ENCODE measurements at places on chromosomes 7 and 10.
A peak's percentile ranks its signal among the peaks of the same experiment; 100 is the strongest.

GRCh38 chr10:77741746-77742145, 104.1 kb upstream of the KCNMA1 start:
- no peak for DNase-seq

- DNase-seq, result no peak
Measured at GRCh38 chr7:120436487-120437060, 163.6 kb downstream of the KCND2 start.

DNA sequence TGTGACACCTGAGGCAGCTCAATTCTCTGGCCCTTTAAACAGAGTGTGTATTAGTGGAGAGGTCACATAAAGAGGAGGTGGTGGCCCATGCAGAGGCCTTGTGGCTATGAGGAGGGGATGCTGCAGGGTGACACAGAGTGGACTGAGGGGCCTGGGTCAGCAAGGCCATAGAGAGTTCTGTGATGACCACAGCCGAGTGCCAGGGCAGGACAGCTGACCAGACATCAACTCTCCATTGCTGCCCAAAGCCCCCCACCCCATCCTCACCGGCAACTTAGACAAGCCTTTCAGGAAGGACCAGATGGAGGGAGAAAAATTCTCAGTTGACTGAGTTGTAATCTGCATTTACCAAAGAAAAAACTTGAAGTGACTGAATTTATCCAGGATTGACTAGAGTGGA, 378.1 kb downstream of the RPS24 start:
- no peak for DNase-seq

DNA sequence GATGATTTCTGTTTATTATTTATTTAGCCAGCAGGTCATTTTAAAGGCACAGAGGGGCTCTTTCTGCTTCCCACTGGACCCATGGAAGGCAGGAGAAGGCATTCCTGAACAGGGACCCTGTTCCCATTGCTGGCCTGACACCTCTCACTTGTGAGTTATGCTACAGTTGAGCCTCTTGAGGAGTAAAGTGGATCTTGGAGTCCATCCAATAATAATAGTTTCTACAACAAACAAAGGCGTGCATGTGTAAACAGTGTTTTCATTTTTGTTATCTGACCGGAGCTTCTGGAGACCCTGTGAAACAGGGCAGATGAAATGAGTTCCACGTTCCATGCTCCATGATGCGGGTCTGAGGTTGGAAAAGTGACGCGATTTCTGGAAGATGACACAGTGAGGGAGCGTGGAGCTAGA, 127.3 kb upstream of the HABP2 start:
- DNase-seq, result no peak

GRCh38 chr10:100045592-100045991, 35.8 kb upstream of the DNMBP start:
- no peak for DNase-seq

GRCh38 chr7:12089951-12090756, 120.9 kb upstream of the TMEM106B start:
- no peak for DNase-seq

DNA sequence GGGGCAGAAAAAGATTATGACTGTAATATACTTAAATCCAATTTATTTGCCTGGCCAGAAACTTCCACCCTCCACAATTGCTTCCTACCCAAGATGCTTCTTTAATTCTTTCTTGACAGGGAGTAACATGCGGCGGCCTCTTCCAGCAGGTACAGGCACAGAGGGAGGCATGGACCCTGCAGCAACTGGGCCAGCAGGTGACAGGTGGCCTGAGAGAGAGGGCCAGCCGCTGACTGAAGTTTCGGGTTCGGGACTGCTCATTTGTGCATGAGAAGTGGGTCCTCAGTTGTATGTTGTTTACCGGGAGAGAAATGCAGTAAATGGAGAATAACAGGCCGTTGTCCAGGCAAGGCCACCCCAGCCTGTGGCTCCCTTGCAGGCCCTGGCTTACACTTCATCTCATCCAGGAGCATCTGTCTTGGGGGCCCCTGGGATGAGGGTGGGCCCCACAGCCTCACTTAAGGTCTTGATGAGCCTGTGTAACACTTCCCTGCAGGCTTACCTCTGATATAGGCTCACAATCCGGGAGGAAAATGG, 72.5 kb downstream of the C10orf143 start:
- no peak for DNase-seq

GRCh38 chr10:133618851-133619250, 7.7 kb downstream of the FRG2B start:
- DNase-seq, result no peak

DNA sequence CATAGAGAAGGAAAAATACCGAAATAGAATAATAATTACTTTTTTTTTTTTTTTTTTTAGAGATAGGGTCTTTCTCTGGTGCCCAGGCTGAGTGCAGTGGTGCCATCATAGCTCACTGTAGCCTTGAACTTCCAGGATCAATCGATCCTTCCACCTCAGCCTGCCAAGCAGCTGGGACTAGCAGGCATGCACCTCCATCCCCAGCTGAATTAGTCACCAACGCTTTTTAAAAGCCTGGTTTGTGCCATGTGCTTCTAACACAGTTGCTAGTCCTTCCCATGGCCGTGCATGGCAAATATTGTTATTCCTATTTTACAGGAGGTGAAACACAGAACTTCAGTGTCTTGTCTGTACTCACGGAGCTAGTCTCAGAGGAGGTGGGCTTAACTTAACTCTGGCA, 23.2 kb downstream of the LYZL2 start:
- no peak for DNase-seq

DNA sequence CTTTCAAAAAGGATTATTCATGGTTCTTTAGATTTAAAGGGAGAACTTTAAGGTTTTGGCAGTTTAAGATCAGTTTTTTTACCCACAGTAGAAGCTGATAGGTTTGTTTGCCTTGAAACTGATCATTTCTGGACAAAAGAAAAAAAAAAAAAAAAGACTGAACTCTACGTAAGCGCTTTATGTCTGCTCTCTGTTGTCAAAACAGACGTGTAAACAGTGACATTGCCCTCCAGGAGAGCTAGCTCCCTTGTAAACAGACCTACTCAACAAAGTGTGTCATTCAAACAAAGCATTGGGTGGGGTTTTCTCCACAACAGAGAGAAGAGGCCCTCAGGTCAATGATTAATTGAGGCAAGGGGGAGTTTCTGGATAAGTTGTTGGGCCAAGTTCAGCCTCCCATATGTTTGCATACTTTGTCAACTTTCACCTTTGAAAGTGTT, 568.1 kb upstream of the LRRN3 start:
- DNase-seq, result no peak

GRCh38 chr7:131188367-131189339, 139.0 kb upstream of the MKLN1 start:
- peak; percentile 55 for DNase-seq

GRCh38 chr7:123752534-123752933, 3.7 kb upstream of the WASL start:
- DNase-seq, result no peak

- no peak for DNase-seq
Measured at GRCh38 chr7:150388306-150388705, 9.2 kb downstream of the ZNF775 start.

DNA sequence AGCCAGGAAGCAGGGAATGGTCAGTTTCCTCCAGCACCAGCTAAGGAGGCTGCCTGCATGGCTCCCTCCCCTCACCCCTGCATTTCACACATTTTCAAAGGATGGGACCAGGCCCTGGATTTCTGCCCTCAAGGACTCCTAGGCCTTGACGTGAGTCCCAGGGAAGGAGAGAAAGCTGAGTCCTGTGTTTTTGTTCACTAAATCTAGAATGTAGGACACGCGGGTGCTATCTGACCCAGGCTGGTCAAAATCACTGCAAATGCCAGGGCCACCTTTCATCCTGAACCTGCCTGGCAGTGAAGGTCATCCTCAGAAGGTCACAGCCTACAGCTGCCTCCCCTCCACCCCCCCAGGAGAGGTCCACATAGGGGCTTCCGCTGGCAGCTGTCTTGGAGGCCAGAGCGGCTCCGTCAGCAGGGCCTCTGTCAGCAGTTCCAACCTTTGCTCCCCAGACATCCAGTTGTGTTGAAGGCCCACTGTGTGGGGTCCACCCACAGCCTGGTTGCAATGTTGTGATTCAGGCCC, 18.0 kb downstream of the RHBDD2 start:
- DNase-seq, result no peak

DNA sequence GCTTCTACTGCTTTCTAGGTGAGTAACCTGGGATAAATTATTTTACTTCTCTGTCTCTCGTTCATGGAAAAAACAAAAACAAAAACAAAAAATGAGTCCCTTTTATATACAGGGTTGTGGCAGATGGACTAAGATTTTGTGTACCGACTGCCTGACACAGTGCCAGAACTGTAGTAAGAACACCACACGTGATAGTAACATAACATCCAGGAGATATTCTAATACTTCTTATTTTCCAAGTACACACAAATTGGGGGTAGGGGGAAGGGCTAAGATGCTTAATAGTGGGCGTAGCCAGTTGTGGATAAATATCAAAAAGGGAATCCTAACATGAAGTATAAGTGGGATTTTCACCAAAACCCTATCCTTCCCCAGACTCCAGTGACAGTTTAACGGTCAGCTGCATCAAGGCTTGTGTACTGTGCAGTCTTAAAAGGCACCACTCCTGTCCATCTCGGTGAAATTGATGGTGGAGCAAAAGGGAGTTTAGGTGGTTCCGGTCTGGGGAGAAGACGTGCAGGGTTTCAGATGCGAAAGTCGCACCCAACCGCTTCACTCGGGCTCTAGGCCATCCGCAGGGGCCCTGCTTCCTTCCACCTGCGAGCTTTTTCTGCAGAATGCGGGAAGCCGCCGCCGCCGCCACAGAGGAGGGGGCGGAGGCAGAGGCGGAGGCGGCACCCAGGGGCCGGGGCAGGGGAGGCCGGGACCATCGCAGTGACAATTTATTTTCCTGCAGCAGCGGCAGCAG, at the start of gene STAMBPL1:
STAMBPL1 (plus strand) TSS at position 712 of the 748 bp plus-strand sequence. CDS start 21,464 bp downstream, outside the sequence.
- DNase-seq, result no peak

GRCh38 chr10:86451604-86451960, 70.0 kb downstream of the WAPL start:
- no peak for DNase-seq

- DNase-seq, result no peak
Measured at GRCh38 chr7:117863618-117864017, 9.6 kb downstream of the CTTNBP2 start.

DNA sequence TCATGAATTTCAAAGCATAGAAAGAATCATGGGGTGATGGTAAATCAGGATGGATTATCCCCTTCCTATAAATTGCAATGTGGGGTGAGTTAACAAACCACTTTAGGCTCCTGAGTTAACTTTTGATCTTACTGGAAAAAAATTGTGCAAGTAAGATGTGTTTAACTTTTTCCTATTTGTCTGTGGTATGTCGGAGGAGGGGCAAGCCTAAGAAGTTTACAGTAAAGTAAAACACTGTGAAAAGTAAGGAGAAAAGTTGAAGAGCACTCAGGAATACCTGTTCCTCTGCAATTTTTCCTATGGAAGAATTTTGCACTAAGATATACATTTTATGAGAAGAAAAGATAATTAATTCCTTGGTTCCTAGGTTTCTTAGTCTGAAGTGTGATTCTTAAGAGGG, 44.4 kb downstream of the IFIT5 start:
- no peak for DNase-seq

DNA sequence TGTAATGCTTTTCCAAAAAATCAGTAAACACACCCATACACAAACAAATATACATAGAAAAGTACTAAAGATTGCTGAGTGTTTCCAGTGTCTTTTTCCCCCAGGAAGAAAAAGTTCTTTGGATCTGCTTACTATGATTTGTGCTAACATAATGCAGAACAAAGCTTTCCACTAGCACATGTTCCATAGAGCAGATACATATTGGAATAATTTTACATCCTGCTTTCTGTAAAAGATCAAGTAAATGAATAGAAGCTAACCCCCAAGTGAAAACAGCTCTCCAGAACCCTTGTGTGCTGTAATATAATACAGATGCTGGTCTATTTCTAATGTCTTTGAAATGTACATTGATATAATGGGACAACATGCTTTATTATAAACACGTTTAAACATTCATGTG, 125.5 kb downstream of the PON1 start:
- DNase-seq, result no peak

DNA sequence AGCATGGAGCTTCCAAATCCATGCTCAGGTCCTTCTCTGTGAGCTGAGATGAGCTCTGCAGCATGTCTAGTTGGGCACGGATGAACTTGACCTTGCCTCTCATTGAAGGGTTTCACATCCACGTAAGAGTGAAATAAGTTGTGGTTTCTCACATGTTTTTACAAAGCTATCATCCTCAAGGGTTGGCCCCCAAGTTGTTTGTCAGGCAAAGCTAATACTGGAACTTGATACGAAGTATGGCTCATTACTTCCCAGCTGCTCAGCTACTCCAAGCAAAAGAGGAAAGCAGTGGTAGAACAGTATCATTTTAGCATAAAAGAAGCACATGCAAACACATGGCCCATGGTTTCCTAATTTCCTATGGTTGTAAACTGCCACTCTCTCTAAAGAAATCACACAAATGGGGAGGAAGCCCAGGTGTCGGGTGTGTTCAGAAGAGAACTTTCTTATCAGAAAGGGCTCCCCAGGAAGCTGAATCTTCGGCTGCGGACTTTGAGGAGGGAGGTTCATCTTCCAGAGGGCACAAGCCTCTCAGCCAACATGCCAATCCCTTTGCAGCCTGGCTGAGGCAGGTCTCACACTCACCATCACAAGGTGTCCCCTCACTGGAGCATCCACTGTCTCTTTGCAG, 45.3 kb downstream of the PDLIM1 start:
- no peak for DNase-seq

GRCh38 chr10:106775127-106775526, 389.4 kb downstream of the SORCS1 start:
- no peak for DNase-seq

DNA sequence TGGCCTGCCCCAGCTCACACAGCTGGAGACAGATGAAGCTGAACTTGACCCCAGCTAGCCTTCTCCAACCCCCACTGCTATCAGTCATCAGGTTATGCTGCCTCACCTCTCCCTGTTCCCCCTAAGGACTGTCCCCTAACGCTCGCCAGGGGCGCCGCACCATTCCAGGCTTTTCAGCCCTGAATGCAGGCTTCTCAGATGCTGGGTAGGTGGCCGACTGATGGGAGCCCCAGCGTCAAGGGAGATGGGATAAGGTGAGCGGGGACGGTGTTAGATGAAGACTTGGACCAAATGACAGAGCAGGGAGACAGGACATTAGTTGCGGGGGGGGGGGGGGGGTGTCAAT, 15.8 kb upstream of the OPALIN start:
- DNase-seq, result no peak

DNA sequence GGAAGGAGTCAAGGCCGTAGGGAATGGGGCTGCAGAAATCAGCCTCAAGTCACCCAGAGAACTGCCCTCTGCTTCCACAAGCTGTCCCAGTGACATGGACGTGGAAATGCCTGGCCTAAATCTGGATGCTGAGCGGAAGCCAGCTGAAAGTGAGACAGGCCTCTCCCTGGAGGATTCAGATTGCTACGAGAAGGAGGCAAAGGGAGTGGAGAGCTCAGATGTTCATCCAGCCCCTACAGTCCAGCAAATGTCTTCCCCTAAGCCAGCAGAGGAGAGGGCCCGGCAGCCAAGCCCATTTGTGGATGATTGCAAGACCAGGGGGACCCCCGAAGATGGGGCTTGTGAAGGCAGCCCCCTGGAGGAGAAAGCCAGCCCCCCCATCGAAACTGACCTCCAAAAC, 50.2 kb upstream of the PDCD4 start:
- no peak for DNase-seq

Measured in erythroblast (primary cell).